ENCODE measurements at places on chromosomes 5 and 9.

GRCh38 chr9:12274577-12274976 lies 418.6 kb upstream of the TYRP1 start:
- no peak for DNase-seq

- DNase-seq = no peak
These were observed 49.7 kb upstream of the NKD2 start for GRCh38 chr5:958701-959571.

DNA sequence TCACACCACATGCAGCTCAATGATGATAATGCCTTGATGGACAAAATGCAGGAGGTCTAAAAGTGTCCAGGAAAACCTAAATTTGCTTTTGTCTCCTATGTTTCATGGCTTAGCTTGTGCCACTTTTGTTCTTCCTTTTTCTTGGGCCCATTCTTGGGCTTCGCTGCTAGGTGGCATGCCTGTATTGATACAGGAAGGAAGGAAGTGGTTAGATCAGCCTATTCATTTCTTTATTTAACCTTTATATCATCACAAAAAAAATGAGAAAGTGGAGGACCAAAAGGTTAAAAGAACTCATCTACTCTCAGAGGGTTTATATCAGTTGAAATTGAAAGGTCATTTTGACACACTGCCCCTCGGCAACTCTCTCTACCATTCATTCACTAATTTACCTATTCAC lies 260.2 kb downstream of the ARHGAP26 start:
- peak; percentile 50 for DNase-seq

GRCh38 chr9:113594484-113595299 lies 131.2 kb downstream of the RGS3 start:
- no peak for DNase-seq

DNA sequence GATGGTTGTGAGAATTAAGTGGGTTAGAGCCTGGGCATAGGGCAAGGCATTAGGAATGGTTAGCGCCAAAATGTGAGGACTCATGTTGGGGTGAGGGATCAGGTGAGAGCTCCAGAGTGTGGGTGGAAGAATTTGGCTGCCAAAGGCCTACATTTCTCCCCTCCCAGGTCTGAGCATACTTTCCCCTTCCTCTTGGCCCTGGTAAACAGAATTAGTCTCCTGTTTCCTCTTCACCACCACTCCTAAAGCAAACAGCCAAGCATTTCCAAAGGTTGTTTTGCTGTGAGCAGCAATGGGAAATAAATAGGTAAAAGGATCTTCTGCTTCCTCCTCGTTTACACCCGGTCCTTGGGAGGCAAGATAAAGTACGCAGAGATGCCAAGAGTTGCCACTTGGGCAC lies 132.5 kb downstream of the ZSWIM6 start:
- DNase-seq = no peak

DNA sequence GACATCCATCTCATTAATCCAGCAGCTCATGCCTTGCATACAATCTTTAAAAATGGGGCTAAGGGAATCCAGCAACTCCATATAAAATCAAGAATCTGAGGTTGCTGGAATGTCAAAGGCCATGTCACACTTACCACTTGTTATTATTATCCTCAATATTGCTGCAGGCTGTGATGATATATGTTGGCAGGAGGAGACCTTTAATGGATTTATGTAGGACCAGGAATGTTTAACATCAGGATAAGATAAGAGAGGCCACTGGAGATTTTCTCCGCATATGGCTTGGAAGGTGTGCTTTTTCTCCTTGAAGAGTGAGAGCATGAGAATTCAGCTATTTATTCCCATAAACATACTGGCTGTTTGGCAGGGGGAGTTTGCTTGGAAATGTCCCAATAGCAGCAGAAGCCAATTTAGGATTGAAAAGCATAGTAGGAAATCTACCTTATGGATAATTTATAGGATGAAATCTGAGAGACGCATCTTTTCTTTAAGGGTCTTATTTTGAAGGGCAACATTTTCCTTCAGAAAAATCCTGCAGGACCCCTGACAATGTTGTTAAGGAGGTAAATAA lies 481.4 kb downstream of the AGTPBP1 start:
- DNase-seq = no peak

- no peak for DNase-seq
These were observed 58.1 kb downstream of the STARD4 start for GRCh38 chr5:111454198-111454622.

- no peak for DNase-seq
These were observed 101.5 kb upstream of the SNX2 start for GRCh38 chr5:122673343-122673742.

DNA sequence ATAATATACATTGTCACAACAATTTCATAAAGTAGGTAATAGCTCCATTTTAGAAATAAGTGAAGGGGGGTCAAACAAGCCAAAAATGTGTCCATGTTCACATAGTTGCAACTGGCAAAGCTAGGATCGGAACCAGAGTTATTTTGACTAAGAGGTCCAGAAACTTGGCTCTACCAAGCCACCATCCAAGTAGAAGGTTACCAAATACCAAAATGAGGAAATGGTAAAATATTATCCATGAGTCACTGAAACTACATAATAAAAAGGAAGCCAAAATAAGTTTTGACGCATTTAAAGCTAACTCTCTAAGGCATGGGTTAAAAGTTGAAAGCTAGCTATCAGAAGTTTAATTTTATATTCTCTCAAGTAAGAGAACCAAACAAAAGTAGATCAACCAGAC lies 886.9 kb upstream of the DMAC1 start:
- DNase-seq = no peak

DNA sequence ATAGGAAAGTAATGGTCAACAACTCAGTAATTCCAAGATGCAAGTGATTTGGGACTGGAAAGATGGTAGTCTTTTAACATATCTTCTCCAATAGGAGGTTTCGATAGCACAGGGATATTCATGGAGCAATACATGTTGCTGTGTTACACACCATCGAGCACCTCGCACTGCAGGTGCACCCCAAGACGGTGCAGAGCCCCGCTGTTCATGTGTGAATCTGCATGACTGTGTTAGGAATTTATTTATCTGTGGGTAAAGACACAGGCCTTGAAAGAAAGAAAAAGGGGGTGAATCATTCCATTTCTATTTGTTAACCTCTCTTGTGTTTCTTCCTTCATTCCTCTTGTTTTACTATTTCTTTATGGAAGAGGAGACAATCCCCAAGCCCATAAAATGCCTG lies 217.1 kb downstream of the EBF1 start:
- no peak for DNase-seq

DNA sequence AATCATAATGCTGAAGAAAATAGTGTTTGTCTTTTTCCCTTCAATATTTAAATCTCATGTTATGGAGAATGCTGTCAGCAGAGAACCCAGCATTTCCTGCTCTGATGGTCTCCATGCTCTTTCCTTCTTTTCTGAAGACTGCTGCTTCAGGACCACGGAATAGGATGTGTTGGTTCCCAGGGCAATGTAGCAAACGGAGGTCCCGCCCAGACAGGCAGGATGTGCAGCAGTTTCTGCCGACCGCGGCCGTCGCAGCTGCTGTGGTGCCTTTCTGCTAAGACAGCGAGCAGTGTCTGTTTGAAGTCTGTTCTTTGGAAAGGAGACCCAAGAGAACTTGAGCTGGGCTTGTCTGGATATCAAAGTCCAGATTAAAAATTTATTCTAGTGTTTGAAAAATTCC lies 654.3 kb downstream of the CCDC171 start:
- no peak for DNase-seq

DNA sequence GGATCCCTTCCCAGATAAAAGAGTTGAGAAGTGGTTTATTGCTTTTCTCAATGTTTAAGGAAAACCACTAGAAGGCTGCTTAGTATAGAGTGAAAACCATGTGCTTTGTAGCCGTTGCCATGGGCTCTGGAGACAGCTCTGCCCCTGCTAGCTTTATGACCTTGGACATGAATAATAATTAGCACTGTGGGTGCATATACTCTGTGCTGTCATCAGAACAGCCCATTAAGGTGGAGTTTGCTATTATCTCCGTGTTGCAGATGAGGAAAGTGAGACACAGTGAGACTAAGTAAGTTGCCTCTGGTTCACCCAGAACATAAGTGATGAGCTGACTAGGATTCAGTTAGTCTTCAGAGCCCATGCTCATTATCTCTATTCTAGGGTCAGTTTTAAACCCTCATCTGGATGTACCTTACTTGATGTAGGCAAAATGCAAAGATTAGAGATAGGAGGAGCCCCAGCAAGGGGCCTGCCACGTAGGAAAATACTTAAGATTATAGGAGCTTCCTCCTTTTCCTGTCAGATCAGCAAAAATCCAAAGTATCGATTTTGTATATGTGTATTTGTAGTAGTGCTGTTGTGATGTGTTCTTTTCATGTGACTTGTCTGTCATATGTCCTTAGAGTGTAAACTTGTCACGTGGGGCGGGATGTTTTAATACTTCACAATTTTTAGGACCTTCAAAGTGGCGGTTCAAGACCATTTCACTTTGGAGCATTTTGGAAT lies 102.5 kb downstream of the TLE4 start:
- DNase-seq = no peak

GRCh38 chr5:135218486-135218755 lies 180.6 kb downstream of the MACROH2A1 start:
- no peak for DNase-seq

- DNase-seq = no peak
These were observed 36.9 kb downstream of the ACTBL2 start for GRCh38 chr5:57445705-57446037.

DNA sequence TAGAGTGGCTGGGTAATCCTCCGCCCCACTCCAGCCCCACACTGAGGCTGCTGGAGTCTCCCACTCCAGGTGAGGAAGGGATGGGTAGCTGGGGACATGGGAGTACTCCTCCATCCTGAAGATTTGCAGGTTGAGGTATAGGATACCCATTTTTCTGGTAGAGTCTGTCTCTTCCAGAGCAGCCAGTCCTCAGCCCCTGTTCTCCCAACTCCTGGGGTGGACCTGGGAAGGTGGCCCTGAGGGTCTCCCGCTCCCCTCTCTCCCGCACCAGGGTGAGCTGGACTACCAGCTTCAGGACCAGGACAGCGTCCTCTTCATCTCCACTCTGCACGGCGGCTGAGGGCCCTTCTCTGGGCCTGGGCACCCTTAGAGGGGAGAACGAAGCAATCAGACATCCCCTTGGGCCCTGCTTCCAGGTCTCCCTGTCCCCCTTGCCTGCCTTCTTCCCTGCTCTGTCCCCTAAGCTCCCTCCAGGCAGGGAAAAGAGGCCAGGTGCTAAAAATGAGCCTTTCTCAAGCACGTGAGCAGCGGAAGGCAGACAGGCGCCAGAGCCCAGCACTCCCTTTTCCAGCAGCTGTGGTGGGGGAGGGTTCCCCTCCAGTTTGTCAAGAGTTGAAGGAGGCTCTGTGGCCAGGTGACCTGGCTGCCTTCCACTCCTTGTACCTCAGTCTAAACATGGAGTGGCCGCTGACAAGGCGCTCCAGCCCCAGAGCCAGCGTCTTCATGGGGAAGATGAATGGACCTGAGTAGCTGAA lies 18.4 kb downstream of the URM1 start:
- DNase-seq = no peak

- DNase-seq = no peak
These were observed 370.1 kb upstream of the TLE4 start for GRCh38 chr9:79201636-79202035.

- DNase-seq = no peak
These were observed 50.5 kb upstream of the TNFSF15 start for GRCh38 chr9:114856215-114856941.

- DNase-seq = no peak
These were observed 3.6 kb upstream of the IL3 start for GRCh38 chr5:132056610-132057497.

GRCh38 chr5:20224046-20224445 lies 236.0 kb upstream of the CDH18 start:
- DNase-seq = no peak

- no peak for DNase-seq
These were observed 4.1 kb upstream of the TCF7 start for GRCh38 chr5:134110382-134110781.

- DNase-seq = no peak
These were observed 22.8 kb upstream of the RGMB start for GRCh38 chr5:98750693-98751092.

- DNase-seq = no peak
These were observed 25.7 kb downstream of the RAPGEF1 start for GRCh38 chr9:131714161-131714646.

DNA sequence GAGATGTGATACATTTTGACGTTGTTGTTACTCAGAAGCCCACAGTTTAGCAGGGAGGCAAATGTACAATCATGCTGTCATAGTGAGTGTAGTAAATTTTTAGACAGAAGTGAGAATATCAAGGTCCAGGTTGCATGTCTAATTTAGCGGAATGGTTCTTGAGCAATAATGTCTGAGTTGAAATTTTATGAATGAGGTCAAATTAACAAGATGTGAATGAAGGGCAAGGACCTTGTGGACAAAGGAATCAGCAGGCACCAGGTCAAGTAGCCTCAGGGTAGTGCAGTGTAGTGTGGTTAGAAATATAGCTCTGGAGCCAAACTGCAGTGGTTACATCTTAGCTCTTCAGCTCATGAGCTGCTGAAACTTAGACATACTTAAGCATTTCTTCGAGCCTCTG lies 36.2 kb downstream of the TNFSF8 start:
- DNase-seq = no peak

DNA sequence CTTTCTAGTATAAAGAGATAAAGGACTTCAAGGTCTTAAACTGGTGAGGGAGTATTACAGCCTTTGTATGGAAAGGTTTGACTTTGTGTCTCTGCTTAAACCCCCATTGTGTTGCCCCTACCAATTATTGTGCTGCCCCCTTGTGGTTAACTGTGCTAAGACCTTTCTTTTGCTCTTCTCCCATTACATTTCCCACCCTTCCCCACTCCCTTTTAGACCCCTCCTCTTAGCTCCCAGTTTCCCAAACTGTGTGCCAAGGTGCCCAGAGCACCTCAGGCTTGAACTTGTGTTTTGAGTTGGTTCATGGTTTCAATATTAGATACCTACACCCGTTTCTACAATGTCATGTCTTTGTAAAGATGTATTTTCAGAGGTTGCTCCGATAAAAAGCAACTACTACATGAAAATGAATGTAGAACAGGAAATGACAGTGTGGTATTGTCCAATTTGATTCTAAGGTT lies 2.9 kb downstream of the JAK2 start:
- DNase-seq = peak; percentile 75

- DNase-seq = peak; percentile 59
These were observed 861 bp downstream of the UBQLN1 start for GRCh38 chr9:83706676-83707517.

DNA sequence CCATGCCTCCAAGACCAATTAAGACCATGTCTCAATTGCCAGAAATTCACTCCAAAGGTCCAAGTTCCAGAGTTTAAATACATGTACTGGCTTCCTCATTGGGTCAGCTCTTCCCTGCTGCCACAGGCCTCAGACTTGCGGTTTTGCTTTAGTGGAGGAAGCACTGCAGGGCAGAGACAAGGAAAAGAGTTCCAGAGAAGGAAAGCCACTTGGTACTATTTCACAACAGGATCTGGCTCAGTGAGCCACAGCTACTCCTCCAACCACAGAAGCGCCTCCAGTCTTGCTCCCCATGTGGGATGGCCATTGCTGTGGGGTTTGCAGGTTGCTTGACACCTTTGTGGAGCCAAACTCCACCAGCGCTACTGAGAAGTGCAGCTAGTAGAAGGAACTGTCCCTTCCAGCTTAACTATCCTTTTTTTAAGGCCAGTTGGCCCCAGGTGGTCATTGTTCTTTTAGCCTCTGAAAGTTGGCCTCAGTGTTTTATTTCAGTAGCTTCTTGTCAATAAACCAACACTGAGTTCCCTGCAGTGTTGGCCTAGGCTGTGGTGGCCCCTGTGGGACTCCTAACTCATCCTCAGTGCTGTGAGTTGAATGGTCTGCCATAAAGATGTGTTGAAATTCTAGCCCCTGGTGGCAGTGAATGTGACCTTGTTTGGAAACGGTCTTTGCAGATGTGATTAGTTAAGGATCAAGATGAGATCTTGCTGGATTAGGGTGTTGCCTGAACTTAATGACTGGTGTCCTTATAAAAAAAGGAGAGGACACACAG lies 93.7 kb upstream of the DAP start:
- DNase-seq = no peak

- no peak for DNase-seq
These were observed 33.1 kb downstream of the SCGB3A1 start for GRCh38 chr5:180558232-180558631.
